Stimulated activated CD4-positive, alpha-beta T cell treated with anti-CD3 and anti-CD28 coated beads, Interleukin-4, amount 100 ng/mL, for 48 hours (primary cell): ENCODE measurements at places on chromosomes 6 and 20.

DNA sequence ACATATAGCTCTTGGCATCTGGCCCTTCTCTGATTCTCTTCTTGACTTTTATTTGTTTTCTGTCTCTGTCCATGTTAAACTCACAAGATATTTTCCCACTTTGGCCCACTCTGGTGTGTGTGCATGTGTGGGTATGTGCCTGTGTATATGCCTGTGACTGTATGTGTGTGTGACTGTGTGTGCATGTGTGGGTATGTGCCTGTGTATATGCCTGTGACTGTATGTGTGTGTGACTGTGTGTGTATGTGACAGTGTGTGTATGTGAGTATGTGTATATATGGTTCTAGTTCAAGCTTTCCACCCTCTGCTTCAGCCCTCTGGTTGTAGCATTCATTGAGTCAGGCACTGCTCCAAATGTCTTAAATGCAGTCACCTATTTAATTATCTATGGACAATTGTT is 88.6 kb upstream of the GGTLC1 start:
- DNase-seq = no peak

GRCh38 chr6:106411056-106411455 is 50.5 kb downstream of the CRYBG1 start:
- no peak for DNase-seq

- no peak for DNase-seq
These were observed 58.3 kb upstream of the TSHZ2 start for GRCh38 chr20:52913650-52914387.

- no peak for DNase-seq
These were observed 469.7 kb downstream of the CDKAL1 start for GRCh38 chr6:21003780-21004541.
